CD4-positive, alpha-beta T cell treated with Interleukin-1 beta for 1 hour (primary cell): ENCODE measurements at places on chromosomes 6 and 20.

DNA sequence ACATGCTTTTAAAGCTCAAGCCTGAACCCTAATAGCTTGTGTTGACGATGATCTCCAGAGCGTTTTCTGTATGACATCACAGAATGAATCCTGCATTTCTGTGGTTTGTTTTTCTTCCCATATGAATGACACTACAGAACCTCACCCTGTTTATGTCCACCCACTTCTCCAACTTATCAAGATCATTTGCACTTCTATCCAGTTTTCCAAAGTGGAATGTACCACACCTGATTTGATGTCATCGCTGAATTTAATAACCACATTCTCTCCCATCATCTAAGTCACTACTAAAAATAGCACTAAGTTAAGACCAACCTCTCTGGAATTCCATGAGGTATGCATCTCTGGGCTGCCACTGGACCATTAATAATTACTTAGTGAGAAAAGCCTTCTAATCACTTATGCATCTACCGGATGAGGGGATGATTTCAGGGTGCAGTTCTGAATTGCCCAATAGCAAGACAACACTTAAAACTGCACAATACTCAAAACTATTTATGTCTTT, 33.3 kb upstream of the CITED2 start:
- no peak for DNase-seq

GRCh38 chr6:46935687-46936086, 13.9 kb upstream of the ADGRF5 start:
- no peak for DNase-seq

DNA sequence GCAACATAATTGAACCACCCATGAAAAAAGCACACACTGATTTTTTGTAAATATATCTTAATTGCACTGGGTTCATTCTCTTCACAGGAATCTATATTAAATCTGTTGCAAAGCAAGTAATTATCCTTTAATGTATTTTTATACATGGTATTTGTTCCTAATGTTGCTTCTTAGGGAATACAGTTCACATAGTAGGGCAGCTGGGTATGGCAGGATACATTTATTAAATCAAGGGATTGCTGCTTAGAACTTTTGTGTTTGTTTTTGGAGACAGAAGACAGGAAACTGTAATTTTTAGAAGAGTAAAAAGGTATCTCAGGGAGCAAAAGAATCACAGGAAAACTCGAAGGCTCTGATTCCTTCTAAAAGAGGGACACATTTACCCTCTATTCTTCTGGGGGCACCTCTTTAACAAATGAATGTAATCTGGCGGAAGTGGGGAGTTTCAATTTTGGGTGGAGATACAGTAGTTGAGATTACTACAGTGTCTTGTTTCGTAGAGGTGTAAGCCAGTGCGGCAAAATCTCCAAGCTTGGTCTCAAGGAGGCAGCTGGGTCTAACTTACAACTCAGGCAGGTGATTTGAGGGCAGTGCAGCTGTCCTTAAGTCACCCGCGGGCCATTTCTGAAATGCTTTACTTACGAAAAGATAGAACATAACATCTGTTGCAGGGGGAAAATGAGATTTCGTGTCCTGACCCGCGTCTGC, 812 bp upstream of the SMIM13 start:
- DNase-seq, result no peak

- no peak for DNase-seq
Observed at GRCh38 chr20:44405257-44405656, 49.8 kb downstream of the HNF4A start.

- DNase-seq, result no peak
Observed at GRCh38 chr20:47809161-47809960, 24.1 kb upstream of the SULF2 start.

- no peak for DNase-seq
Observed at GRCh38 chr6:157173776-157174175, 149.5 kb downstream of the TMEM242 start.

DNA sequence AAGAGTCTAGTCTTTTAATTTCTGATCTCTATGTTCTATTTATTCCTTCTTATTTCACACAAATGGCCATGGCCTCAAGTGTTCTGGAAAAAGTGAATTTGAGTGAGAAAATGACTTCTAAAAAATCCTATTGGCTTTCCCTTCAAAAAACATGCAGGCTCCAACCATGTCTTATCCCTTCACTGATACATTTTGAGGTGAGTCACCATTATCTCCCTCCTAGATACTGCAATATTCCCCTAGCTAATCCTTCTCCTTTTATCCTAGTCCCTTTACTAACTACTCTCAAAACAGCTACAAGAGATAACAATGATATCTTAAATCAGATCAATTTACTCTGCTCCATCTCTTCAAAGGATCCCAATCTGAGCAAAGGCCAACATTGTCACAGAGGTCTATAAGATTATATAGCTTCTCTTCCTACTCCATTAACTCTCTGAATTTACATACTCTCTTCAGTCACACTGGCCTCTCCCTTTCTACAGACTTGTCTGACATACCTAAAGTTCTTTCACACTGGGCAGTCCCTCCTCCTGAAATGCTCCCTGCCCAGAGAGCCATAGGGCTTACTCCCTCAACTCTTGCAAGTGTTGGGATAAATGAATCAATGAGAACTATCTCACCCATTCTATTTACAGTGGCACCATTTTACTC, 129.2 kb downstream of the TENT5A start:
- no peak for DNase-seq

- DNase-seq, result no peak
Observed at GRCh38 chr6:184161-184700, 108.1 kb upstream of the DUSP22 start.

- DNase-seq, result no peak
Observed at GRCh38 chr20:61119273-61119672, 132.8 kb upstream of the CDH4 start.

DNA sequence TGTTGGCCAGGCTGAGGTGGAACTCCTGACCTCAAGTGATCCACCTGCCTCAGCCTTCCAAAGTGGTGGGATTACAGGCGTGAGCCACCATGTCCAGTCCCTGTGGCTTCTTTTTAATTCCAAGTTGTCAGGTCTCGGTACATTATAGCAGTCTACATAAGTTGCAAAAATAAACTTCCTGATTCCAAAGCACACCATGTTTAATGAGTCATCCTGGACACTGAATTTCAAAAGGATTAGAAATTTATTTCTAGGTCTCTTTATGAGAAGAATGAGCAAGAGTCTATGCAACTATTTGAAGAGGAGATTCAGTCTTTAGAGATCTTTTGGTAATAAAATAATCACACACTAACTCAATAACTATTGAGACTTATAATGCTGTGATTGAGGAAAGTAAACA, 63.9 kb upstream of the MCHR2 start:
- no peak for DNase-seq

DNA sequence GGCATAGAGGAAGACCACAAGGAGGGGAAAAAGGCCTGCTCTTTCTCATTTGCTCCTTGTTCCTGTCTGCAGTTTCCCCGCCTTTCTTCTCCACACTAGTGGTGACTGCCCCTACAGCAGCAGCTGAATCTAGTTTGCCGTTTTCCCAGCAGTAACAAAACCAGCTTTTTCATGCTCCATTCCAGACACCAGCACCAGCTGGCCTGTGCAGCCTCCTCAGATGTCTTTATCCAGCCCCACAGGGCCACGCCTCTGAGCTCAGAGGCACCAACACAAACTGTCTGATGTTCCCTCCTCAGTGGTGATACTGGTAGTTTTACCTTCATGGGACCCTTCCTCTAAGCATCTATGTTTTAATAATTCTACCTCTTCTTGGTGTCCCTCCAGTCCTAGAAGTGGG, 70.4 kb upstream of the SLC24A3 start:
- no peak for DNase-seq

- no peak for DNase-seq
Observed at GRCh38 chr6:131136021-131136786, 937 bp downstream of the AKAP7 start.

GRCh38 chr20:22652681-22653588, 68.6 kb upstream of the FOXA2 start:
- DNase-seq, result no peak

DNA sequence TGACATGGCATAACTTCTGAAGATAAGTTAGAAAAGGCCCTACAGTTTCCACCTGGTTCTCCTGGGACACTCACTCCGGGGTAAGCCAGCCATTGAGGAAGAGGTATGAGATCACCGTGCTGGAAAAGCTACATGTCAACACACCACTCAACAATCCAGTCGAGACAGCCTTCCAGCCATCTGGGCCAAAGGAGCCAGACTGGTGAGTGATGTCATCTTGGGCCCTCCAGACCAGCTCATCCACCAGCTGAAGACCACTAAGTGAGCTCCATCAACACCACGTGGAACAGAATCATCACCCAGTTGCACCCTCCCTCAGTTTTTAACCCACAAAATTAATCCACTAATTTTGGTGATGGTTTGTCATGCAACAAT, 32.3 kb upstream of the RSPO4 start:
- no peak for DNase-seq

DNA sequence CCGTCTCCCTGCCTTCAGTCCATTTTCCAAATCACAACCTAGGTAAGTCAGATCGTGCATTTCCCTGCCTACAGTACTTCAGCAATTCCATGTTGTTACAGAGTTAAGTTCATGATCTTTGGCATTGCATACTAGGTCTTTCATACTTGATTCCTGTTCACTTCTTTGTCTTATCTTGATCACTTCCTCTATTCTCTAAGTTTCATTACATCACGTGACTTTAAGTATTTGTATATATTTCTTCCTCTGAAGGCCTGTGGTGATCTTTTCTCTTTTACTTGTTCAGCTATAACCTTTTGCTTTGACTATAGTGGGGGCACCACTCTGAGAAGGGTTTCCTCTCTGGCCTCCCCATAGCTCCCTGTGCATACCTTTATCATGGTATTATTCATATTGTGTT, 100.2 kb downstream of the TRMT11 start:
- no peak for DNase-seq

DNA sequence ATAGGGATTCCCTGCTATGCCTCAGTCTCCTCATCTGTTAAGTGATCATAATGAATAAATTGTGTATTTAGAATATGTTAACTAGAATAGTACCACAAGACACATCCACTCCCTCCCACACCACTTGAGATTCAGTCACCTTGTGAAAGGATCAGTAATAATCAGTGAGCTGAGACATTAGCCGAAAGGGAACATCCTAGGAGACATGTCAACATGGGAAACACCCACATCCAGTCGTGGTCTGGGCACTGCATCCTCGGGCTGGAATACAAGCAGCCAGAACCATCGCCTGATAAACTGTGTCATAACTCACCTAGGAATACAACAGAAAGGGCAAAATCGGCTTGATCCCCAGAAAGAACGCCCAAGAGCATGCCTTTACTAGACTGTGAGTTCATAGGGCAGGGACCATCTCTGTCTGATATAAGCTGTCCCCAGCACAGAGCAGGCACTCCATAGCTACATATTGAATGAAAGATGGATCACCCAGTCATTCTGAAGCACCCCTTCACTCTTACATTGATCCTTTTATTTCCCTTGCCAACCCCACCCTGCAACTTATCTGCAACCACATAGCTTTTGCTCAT, 23.9 kb downstream of the RIPOR2 start:
- DNase-seq, result no peak

DNA sequence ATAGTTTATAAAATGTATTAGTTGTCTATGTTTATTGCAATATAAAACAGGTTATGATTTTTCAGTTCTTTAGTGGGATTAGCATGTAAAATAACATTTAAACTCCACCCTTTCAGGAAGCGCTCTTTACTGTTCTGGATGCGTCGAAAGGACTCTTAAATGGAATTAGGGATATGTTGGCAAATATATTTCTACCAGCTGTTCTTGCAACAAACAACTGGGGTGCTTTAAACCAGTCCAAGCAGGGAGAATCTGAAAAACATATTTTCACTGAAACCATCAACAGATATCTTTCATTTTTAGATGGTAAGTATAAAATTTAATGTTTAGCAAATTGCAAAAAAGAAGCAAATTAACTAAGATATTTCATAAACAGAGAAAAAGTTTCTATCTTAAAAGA, 21.8 kb downstream of the DNAH8 start:
- DNase-seq, result no peak
